Stimulated activated CD8-positive, alpha-beta memory T cell treated with anti-CD3 and anti-CD28 coated beads, Interleukin-4, amount 100 ng/mL, for 1 hour (primary cell): ENCODE measurements at places on chromosomes 7 and 10.

- DNase-seq: no peak
These were observed 262.9 kb upstream of the AUTS2 start for GRCh38 chr7:69335331-69335730.

- no peak for DNase-seq
These were observed 552.1 kb downstream of the TFEC start for GRCh38 chr7:115478426-115478825.

DNA sequence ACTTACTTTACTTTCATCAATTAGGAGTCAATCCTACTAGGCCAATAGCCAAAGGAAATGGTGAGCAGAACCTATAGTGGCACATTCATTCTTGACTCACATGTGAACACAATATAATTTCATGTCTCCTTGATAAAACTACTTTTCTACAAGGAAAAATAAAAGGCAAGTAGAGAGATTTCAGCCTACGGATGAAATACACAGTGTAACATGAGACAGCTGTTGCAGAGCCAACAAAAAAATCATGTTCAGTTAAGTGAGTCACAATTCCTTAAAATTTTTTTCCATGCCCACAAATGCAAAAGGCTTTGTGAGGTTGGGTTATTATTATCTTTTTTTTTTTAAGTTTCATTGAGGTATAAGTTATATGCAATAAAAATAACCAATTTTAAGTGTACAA lies 54.8 kb downstream of the GPR141 start:
- DNase-seq: no peak

- no peak for DNase-seq
These were observed 10.6 kb upstream of the LRRC72 start for GRCh38 chr7:16515785-16516685.

GRCh38 chr7:91492773-91493172 lies 228.5 kb downstream of the FZD1 start:
- no peak for DNase-seq

DNA sequence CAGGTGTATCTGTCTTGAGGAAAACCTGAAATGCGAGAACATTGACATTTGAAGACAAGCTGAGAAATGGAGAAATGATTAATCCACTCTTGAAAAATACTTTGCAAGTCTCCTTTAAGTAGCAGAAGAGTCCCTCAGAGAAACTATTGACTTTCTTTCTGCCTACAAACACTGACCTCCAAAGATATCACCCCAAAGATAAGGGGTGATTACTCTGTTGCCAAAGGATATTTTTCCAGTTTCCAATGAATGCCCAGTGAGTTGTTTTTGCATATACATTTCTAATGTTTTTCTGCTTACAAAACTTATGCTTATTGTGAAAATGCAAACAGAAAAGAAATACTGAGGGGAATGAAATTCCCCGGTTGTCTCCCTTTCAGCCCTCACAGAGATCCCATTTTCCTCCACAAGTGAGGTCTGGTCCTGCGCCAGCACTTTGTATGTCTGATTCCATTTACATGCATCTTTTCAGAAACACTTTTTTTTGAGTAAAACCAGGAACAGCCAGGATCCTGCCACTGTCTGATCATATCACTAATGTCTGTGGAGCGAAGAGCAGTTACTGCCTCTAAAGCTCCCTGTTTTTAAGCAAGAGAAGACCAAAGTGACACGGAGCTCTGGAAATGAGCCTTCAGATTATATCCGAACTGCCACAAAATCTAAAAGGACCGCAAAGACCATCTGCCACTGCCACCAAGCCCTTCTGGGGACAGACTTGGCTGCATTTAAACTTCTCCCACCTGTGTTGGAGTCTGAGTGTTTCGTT lies 82.9 kb upstream of the PDCD4 start:
- no peak for DNase-seq

GRCh38 chr7:139783647-139784385 lies 6.0 kb upstream of the HIPK2 start:
- DNase-seq: no peak
